ENCODE measurements at places on chromosomes 5 and 9. TPM values are rescaled to one million over a fixed set of nuclear protein-coding genes. Genes with fewer than 3 reads are reported as not detected.

- H3K36me3 ChIP-seq = no peaks in the 10 kb centered on the region
- DNase-seq = no peak
- no peak overlapping the region for H3K27ac ChIP-seq
- H3K27me3 ChIP-seq = no peaks in the 10 kb centered on the region
- no peaks in the 10 kb centered on the region for H3K4me1 ChIP-seq
Measured at GRCh38 chr9:127684576-127684975, 22.2 kb upstream of the CFAP157 start.

DNA sequence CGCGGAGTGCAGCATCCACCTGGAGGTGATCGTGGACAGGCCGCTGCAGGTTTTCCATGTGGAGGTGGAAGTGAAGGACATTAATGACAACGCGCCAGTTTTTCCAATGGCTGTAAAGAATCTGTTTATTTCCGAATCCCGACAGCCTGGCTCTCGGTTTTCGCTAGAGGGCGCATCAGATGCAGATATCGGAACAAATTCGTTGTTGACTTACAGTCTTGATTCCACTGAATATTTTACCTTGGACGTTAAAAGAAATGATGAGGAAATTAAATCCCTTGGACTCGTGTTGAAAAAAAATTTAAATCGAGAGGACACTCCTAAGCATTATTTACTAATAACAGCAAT is 611 bp downstream of the PCDHA3 start:
- no peaks in the 10 kb centered on the region for H3K36me3 ChIP-seq
- no peak for DNase-seq
- no peak overlapping the region for H3K27ac ChIP-seq
- no peak overlapping the region for H3K4me3 ChIP-seq
- H3K4me1 ChIP-seq = no peaks in the 10 kb centered on the region

GRCh38 chr5:82624062-82624461 is 345.9 kb upstream of the RPS23 start:
- H3K27me3 ChIP-seq = no peaks in the 10 kb centered on the region
- H3K4me1 ChIP-seq = peaks cover 6% of the 10 kb centered on the region
- no peaks in the 10 kb centered on the region for H3K36me3 ChIP-seq
- DNase-seq = no peak
- no peak overlapping the region for H3K27ac ChIP-seq
- H3K4me3 ChIP-seq = no peak overlapping the region

PCDHA9 gene
- total RNA-seq = 0.36 TPM

DNA sequence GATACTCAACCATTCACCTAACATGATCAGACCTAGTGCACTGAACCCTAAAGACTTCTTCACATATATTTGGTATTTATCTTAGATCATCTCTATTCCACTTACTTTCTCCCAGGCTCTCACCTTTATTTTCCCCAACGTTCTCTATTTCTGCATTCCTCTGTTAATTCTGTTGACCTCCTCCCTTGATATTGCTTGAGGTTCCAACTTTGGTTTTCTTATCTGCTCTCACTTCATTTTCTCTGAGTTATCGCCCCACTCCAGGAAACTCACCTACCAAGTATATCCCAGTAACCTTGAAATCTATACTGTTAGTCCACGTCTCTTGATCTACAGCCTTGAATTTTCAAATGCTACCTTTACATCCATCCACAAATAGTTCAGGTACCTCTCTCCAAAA is 9.2 kb downstream of the NADK2 start:
- DNase-seq = no peak
- no peaks in the 10 kb centered on the region for H3K27me3 ChIP-seq
- H3K36me3 ChIP-seq = no peaks in the 10 kb centered on the region
- no peak overlapping the region for H3K27ac ChIP-seq
- H3K4me1 ChIP-seq = no peaks in the 10 kb centered on the region
- H3K4me3 ChIP-seq = no peak overlapping the region
